Peyer's patch (tissue), 4 donors: ENCODE measurements at places on chromosomes 16 and 17. TPM values are rescaled to one million over a fixed set of nuclear protein-coding genes. Genes with fewer than 3 reads are reported as not detected.
A peak's percentile ranks its signal among the peaks of the same experiment; 100 is the strongest.

GRCh38 chr16:57797526-57798266 is 4.6 kb downstream of the KIFC3 start:
- H3K4me1 ChIP-seq, result peaks cover 10% of the 10 kb centered on the region
- H3K27me3 ChIP-seq, result no peaks in the 10 kb centered on the region
- H3K27ac ChIP-seq, result no peak overlapping the region
- peaks cover 30% of the 10 kb centered on the region for H3K36me3 ChIP-seq

DNA sequence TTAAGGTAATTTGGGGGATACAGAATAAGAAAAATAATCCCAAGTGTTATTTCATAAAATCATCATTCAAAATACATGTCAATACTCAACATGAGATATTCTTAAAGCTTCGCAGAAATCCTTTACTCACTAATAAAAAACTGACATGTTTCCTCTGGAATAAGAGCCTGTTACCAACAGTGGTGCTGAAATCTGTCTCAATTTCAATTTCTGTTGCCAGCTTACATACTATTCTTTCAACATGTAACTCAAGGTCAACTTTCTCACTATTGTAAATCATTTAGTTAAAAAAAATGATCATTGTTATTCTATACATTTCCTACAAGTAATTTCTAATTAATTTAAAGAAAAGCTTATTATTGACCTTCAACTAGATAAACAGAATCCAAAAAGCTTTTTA is 67.9 kb downstream of the CEP95 start:
- H3K27me3 ChIP-seq, result no peaks in the 10 kb centered on the region
- H3K4me1 ChIP-seq, result no peaks in the 10 kb centered on the region
- H3K4me3 ChIP-seq, result no peak overlapping the region
- H3K27ac ChIP-seq, result no peak overlapping the region
- no peak for DNase-seq
- no peaks in the 10 kb centered on the region for H3K36me3 ChIP-seq

DNA sequence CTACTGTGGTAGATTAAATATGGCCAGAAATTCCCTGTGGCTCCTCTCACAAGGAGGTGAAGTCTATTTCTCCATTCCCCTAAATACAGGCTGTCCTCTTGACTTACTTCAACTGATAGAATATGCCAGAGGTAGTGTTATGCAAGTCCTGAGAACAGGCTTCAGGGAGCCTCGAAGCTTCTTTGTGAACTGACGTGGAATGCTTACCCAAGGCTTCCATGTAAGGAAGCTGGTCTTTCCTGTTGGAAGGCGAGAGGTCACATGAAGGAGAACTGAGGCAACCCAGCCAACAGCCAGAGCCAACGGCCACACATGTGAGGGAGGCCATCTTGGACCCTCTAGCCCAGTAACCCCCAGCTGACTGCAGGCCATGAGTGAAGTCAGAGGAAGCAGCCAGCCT is 267.9 kb downstream of the MRTFB start:
- H3K27me3 ChIP-seq, result no peaks in the 10 kb centered on the region
- DNase-seq, result no peak
- no peak overlapping the region for H3K27ac ChIP-seq

DNA sequence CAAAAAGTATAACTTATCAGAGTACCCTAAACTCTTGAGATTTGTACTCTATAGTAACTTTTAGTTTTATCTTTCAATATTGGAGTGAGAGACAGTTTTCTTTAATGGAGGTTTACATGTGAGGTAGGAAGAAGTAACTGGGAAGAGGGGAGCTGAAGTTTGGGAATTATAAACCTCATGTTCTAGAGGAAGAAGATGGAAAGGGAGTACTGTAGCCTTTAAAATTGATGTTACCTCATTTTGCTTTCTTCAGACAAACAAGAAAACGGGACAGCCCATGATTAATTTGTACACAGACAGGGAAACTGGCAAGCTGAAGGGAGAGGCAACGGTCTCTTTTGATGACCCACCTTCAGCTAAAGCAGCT is 9.5 kb downstream of the FUS start:
- no peaks in the 10 kb centered on the region for H3K27me3 ChIP-seq
- no peak for DNase-seq
- no peak overlapping the region for H3K4me3 ChIP-seq
- peaks cover 100% of the 10 kb centered on the region for H3K36me3 ChIP-seq
- H3K27ac ChIP-seq, result no peak overlapping the region

- H3K4me3 ChIP-seq, result peak overlapping the region; percentile 19
- peaks cover 18% of the 10 kb centered on the region for H3K4me1 ChIP-seq
- no peaks in the 10 kb centered on the region for H3K27me3 ChIP-seq
- peak overlapping the region; percentile 42 for H3K27ac ChIP-seq
- no peaks in the 10 kb centered on the region for H3K36me3 ChIP-seq
Observed at GRCh38 chr17:78258323-78259191, 27.1 kb downstream of the TMEM235 start.

DNA sequence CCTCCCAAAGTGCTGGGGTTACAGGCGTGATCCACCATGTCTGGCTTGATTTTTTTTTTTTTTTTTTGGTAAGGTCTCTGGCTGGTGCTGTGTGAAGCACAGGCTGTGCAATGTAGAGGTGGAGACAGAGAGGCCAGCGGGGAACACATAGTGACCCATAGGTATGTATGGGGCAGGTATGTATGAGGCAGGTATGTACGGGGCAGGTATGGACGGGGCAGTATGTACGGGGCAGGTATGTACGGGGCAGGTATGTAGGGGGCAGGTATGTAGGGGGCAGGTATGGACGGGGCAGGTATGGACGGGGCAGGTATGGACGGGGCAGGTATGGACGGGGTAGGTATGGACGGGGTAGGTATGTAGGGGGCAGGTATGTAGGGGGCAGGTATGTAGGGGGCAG is 5.0 kb downstream of the RPL3L start:
- no peaks in the 10 kb centered on the region for H3K27me3 ChIP-seq
- DNase-seq, result no peak
- no peaks in the 10 kb centered on the region for H3K4me1 ChIP-seq
- no peaks in the 10 kb centered on the region for H3K36me3 ChIP-seq

- no peaks in the 10 kb centered on the region for H3K27me3 ChIP-seq
- no peak for DNase-seq
- H3K4me3 ChIP-seq, result no peak overlapping the region
Observed at GRCh38 chr16:22194707-22195444, 11.2 kb upstream of the EEF2K start.

- H3K27me3 ChIP-seq, result no peaks in the 10 kb centered on the region
- no peaks in the 10 kb centered on the region for H3K36me3 ChIP-seq
- no peaks in the 10 kb centered on the region for H3K4me1 ChIP-seq
- no peak overlapping the region for H3K4me3 ChIP-seq
Observed at GRCh38 chr16:3596101-3596861, 15.1 kb downstream of the SLX4 start.

DNA sequence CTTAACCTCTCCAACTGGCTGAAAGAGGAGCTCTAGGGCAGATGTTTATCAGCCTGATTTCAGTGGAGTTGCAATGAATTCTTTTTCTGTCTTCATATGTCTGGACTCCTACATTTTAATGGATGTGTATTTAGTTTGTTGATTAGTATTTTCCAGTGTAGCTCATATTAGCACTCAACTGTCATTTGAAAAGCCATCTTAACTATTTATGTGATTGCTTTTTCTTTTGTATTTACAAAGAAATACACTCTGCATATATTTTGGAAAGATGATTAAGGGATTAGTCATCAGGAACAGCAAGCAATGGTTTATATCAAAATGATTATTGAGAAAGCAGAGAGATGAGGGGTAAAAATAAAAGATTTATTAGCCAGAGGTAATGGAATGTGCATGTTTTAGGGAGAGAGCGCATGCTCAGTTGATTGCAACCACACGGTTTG is 71.1 kb downstream of the WWOX start:
- no peaks in the 10 kb centered on the region for H3K36me3 ChIP-seq
- H3K4me3 ChIP-seq, result no peak overlapping the region
- no peaks in the 10 kb centered on the region for H3K27me3 ChIP-seq
- H3K4me1 ChIP-seq, result no peaks in the 10 kb centered on the region
- DNase-seq, result no peak

DNA sequence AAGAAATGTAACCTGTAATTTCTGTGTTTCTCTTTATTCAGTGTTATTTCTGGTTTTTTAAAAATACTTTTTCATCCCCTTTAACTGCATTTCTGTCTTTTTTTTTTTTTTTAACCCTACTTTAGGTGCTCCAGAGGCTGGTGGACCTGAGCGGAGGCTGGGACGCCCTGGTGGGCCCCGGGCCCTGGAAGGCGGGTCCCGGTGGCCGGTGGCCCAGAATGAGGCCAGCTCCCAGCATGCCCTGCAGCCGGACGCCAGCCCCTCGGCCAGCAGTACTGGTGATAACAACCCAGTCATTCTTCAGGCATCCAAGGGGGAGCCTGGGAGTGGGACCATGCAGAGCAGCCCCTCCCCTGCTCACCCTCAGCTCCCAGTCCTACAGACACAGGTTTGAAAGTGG is 1.5 kb downstream of the SRCAP start:
- no peaks in the 10 kb centered on the region for H3K36me3 ChIP-seq
- H3K4me3 ChIP-seq, result no peak overlapping the region
- DNase-seq, result no peak
- H3K4me1 ChIP-seq, result peaks cover 14% of the 10 kb centered on the region
- no peaks in the 10 kb centered on the region for H3K27me3 ChIP-seq

GRCh38 chr17:45775576-45776011 is 8.5 kb upstream of the CRHR1 start:
- H3K4me3 ChIP-seq, result no peak overlapping the region
- no peaks in the 10 kb centered on the region for H3K4me1 ChIP-seq
- no peaks in the 10 kb centered on the region for H3K36me3 ChIP-seq
- DNase-seq, result no peak

DNA sequence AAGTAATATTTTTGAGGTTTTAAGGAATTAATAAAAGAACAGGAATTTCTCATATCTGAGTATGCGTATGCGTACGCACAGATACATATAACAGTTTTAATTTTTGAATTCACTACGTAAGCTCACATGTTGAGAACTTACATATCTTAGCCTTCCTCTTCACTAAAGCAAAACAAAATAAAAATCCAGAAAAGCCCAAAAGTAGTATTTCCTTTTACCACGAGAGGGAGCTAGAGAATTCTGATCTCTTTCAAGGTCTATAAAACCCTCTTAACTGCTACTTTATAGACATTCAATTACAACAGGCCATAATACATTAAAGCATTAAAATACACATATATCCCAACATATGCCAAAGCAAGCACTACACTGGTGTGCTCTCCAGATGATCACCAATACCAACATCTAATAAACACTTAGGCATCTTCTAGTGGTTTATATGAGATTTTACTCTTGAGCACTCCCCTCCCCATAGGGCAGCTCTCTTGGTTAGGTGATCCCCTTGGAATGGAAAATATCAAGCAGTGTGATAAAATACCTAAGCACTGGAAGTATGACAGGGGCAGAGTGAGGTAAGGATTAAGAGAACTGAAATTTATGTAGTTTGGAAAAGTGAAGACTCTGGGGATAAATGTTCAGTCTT is 94.0 kb downstream of the SKAP1 start:
- DNase-seq, result no peak
- no peak overlapping the region for H3K27ac ChIP-seq
- H3K4me3 ChIP-seq, result no peak overlapping the region
- no peaks in the 10 kb centered on the region for H3K36me3 ChIP-seq
- H3K4me1 ChIP-seq, result no peaks in the 10 kb centered on the region
- no peaks in the 10 kb centered on the region for H3K27me3 ChIP-seq

GRCh38 chr16:67862623-67863583 is 9.9 kb upstream of the EDC4 start:
- no peak for DNase-seq
- no peak overlapping the region for H3K4me3 ChIP-seq
- H3K27me3 ChIP-seq, result no peaks in the 10 kb centered on the region
- no peak overlapping the region for H3K27ac ChIP-seq
- H3K36me3 ChIP-seq, result no peaks in the 10 kb centered on the region
- H3K4me1 ChIP-seq, result no peaks in the 10 kb centered on the region

DNA sequence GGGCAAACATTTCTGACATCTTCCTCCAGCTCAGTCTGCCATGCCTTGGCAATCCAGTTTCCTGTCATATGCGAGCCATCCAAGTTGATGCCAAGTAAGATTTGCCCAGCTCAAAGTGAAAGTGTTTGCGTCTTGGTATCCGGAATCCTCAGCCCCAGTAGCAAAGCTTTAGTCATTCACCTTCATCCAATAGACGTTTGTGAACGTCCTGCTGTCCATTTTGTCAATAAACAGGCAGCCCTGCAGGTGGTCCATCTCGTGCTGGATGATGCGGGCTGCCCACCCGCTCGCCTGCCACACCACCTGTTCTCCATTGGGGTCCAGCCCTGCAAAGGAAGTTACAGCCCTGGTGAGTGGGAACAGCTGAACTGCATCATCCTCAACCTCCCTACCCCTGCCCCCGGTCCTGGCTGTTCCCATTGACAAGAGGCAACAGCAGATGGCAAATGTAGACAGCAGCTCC is 1.5 kb downstream of the PDF start:
- no peaks in the 10 kb centered on the region for H3K27me3 ChIP-seq
- H3K4me3 ChIP-seq, result no peak overlapping the region
- peak overlapping the region; percentile 57 for H3K27ac ChIP-seq
- H3K36me3 ChIP-seq, result peaks cover 40% of the 10 kb centered on the region
- DNase-seq, result no peak

The HS3ST3A1 gene
- total RNA-seq, result 1.5 TPM

The ALOX12 gene
- not detected for total RNA-seq

The FOXN1 gene
- total RNA-seq, result not detected

The CCL1 gene
- not detected for total RNA-seq

The PARN gene
- total RNA-seq, result 36.6 TPM

The KRTAP9-4 gene
- total RNA-seq, result not detected
